Fibroblast of skin of right biceps (primary cell): ENCODE measurements at places on chromosomes 12 and 14.
A peak's percentile ranks its signal among the peaks of the same experiment; 100 is the strongest.

- no peak for DNase-seq
These were observed 245.1 kb upstream of the ATXN7L3B start for GRCh38 chr12:74292351-74293194.

GRCh38 chr12:130316251-130316650 is 21.4 kb upstream of the PIWIL1 start:
- DNase-seq = no peak

DNA sequence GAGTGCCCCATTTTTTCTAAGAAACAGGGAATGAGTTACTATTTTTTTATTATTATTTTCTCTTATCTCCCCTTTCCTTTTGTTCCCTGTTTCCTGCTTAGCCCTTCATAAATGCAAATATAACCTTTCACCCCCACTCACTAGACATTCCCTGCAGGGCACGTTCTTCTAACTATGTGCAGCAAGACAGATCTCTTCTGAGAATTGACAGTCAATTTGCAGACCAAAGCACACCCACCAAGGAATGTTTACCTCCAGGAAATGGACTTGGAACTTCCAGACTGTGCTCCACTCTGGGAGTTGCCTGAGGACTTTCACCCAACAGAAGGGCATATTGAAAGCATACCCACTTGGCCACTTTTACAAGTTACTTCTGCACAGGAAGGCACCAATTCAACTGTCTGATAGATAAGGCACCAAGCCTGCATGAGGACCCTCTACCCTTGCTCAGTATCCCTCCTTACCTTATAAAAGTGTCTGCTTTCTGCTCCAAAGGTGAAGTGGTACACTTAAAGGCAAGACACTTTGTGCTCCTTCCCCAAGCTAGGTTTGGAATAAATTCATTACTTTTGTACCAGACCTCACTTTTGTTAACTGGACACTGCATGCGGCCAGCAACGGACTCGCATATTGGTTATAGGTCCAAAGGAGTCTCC is 6.5 kb downstream of the TAS2R19 start:
- no peak for DNase-seq

DNA sequence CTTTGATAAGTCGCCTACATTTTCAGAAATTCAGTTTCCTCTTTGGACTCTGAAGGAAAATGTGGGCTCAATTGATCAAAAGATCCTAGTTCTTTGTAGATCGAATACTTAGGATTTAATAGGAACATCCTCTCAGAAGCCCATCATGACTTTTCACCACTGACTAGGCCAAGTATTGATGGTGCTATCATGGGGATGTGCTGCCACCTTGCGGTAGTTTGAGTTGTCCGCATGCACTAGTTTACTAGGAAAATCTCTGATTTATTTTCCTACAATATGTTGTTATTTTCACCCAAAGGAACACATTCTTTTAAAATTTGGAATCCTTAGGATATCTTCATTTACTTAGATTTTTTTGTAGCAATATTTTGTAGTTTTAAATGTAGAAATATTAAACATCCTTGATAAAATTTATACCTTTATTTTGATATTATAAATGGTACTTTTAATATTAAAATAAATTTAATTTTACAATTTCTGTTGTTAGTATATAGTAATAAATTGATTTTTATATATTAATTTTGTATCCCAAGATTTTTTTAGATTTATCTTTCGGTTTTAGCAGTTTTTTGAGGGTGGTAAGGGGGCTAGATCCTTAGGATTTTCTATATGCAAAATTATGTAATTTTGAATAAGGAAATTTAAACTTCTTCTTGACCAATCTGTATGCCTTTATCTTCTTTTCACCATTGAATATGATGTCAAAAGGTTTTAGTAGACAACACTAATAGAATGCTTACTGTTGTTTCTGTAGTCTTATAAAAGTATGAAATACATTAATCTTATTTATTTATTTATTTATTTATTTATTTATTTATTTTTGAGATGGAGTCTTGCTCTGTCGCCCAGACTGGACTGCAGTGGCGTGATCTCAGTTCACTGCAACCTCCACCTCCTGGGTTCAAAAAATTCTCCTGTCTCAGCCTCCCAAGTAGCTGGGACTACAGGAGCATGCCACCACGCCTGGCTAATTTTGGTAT is 52.9 kb upstream of the OR9K2 start:
- peak; percentile 49 for DNase-seq

- DNase-seq = no peak
These were observed 40.6 kb downstream of the PPP1R13B start for GRCh38 chr14:103806805-103807204.

GRCh38 chr14:76784881-76785280 is 23.6 kb downstream of the VASH1 start:
- peak; percentile 78 for DNase-seq

GRCh38 chr12:43155376-43155775 is 396.6 kb downstream of the ADAMTS20 start:
- DNase-seq = no peak

DNA sequence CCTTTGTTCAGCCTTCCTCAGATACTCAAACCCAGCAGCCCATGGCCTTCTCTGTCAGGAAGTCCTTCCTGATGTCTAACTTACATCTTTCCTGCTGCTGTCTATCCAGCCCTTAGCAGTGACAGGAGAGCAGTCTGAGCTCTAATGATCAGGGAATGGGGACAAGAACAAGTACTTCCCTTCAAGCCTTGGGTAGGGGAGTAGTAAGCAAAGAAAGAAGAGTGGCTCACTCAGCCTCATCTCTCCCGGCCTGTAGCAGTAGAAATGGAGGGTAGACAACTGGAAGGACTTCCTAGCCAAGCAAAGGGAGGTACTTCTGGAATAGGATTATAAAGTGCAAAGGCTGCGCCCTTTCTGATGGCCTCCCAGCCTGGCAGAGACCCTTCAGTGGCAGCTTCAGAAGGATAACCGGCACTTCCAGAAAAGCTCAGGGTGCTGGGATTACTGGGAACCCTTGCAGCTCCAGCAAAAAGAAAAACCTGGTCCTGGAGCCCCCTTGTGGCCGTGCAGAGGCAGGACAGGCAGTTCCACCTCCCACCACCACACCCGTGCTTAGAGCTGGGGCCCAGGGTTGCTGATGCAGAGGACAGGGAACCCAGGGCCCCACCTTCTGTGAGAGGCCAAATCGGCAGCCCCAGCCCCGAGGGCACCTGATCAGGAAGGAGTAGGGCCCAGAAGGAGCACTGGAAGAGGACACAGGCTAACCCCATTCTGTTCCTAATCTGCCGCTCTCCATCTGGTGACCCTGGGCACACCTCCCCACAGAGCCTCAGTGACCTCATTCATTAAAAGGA is 12.4 kb upstream of the SMUG1 start:
- peak; percentile 77 for DNase-seq

GRCh38 chr12:57063991-57064685 is 14.2 kb upstream of the MYO1A start:
- DNase-seq = no peak

DNA sequence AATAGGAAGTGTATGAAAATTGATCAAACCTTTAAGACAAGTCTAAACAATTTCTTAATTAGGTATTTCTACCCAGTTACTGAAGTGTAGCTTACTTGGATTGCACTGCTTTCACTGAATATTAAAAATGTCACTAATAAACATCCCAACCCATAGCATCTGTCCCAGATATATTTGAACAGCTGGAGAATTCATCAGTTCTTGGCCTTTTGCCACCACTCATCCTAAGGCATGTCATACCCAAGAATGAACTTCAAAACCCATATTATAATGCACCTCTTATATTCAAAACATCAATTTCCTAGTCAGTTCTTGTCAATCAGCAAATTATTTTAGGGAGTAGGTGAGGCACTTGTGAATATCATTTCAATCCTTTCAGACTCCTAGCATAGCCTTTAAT is 392.3 kb downstream of the PAWR start:
- DNase-seq = peak; percentile 2

- DNase-seq = peak; percentile 59
These were observed 169.0 kb upstream of the EEA1 start for GRCh38 chr12:93098077-93098476.

DNA sequence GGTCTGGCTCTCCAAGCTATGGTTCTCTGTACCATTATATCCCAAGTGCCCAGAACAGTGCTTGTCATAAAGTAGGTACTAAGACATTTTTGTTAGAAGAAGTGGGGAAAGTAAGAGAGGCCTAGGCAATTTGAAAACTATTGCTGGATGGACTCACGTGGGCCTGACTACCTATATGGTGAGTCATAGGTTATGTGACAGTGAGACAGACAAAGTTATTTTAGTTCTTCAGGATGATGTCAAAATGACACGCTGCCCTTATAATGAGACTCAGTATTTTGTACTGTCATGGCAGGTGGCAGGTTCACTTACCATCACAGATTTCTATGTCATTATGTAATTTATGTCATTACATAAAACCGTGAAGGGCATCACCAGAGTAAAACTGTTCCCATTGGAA is 53.1 kb downstream of the PARP11 start:
- peak; percentile 51 for DNase-seq

DNA sequence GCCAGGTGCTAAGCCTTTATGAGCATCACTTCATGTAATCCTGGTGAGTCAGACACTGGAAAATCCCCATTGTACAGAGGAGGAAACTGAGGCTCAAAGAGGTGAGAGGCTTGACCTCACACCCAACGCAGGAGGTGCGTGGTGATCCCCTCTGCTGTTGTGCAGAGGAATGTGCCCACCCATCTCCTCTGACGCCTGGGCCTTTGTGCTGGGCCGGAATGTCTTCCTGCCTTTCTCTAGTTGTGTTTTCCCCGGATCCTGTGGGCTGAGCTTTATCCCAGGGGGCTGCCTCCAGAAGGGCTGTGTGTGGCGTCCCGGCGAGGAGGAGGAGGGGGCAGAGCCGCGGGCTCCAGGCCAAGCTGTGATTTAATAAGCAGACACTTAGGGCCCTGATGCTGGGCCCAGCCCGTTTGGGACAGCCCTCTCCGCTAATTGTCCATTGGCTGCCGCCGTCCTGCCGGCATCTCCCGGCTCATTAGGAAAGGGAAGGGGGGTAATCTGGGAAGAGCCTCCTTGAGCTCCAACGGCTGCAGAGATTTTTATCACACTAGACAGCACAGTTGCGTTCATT is 653.6 kb downstream of the MED13L start:
- peak; percentile 60 for DNase-seq

DNA sequence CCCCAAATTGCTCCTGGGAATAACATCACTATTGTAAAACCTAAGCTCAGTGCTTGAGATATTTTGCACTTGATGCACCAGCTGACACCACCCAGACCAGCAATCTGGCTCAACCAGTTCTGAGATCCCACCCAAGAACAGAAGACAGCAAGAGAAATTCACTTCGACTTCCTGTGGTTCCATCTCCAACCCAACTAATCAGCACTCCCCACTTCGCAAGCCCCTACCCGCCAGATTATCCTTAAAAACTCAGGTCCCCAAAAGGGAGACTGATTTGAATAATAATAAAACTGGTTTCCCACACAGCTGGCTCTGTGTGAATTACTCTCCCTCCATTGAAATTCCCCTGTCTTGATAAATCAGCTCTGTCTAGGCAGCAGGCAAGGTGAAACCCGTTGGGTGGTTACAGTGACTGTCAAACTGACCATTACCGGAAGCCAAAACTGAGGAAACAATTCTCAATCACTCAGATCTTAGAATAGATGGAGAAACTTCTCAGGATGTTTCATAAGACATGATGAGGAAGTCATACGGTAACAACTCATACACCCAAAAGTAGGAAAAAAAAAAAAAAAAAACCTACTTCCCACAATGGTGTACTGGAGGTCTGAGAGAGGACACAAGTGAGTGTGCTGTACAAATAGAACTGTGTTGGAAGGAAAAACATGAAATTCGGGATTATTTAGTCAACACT is 92.4 kb downstream of the TMTC1 start:
- no peak for DNase-seq

GRCh38 chr12:132173135-132174014 is 29.1 kb downstream of the NOC4L start:
- DNase-seq = no peak

DNA sequence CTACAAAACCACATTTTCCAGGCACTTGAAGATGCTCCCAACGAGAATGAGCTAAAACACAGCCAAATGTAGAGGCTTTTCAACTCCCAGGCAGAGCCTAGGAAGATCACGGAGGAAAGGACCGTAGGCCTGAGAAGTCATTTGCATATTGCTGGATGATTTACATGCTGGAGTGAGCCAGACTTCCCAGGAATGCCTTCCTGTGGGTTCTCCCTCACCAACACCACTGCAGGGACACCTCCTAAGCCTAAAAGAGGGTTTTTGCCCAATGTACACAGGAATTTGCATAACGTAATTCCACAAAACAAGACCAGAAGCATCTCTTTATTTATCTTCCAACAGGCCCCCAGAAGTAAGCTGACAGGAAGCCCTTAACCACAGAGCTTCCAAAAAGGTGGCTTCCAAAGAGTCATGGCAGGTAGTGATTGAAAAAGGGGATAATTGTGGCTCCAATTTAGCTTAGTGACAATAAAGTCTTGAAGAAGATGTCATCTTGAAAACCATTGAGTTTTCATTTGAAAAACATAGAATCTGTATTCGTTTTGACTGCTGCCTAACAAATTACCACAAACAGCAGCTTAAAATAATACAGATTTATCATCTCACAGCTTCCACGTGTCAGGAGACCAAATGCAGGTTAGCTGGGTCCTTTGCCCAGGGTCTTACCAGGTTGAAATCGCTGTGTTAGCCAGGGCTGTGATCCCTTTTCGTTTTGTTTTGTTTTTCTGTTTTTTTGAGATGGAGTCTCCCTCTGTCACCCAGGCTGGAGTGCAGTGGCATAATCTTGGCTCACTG is 116.2 kb downstream of the EGLN3 start:
- no peak for DNase-seq
